Naive B cell (primary cell): ENCODE measurements at places on chromosomes 7 and 10. TPM values are rescaled to one million over a fixed set of nuclear protein-coding genes. Genes with fewer than 3 reads are reported as not detected.

MYPN gene
- polyA plus RNA-seq: not detected

DNA sequence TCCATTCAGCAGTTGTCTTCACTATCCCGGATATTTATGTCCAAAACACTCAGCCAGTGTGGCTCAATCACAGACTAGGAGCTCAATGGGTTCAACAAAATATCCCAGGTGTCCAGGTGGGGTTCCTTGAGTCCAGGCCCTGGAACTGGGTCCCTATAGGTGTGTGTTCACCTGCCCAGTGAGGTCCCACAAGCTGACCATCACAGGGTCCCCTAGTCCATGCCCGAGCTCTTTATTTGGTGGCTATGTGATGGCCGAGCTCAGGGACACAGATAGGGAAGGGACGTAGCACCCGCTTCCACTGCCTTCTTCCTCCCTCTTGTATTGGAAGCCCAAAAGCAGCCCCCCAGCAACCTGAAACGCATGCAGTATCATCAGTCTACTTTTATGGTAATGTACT lies 78.9 kb upstream of the DDC start:
- H3K27ac ChIP-seq: no peak overlapping the region
- no peaks in the 10 kb centered on the region for H3K36me3 ChIP-seq
- no peaks in the 10 kb centered on the region for H3K4me1 ChIP-seq
- DNase-seq: no peak
- no peak overlapping the region for H3K4me3 ChIP-seq
- no peaks in the 10 kb centered on the region for H3K27me3 ChIP-seq

GLCCI1 gene
- polyA plus RNA-seq: 17.8 TPM

GRCh38 chr7:87369216-87369615 lies 23.8 kb downstream of the CROT start:
- H3K27ac ChIP-seq: no peak overlapping the region
- DNase-seq: no peak
- H3K4me1 ChIP-seq: no peaks in the 10 kb centered on the region
- no peak overlapping the region for H3K4me3 ChIP-seq
- H3K27me3 ChIP-seq: no peaks in the 10 kb centered on the region
- H3K36me3 ChIP-seq: peaks cover 8% of the 10 kb centered on the region

DNA sequence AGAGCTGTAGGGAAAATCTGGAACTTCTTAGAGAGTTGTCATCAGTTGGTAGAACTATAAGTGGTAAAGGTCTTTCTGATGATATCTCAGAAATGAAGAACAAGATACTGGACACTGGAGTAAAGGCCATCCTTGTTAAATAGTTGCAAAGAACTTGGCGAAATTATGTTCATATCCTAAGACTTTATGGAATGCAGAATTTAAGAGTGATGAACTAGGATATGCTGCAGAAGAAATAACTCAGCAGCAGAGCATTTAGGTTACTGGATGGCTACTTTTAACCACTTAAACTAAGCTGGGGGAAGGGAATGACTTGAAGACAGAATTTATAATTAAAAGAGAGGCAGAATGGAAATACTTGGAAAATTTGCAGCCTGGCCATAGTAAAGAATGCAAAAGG lies 23.7 kb downstream of the PTEN start:
- no peak for DNase-seq
- H3K36me3 ChIP-seq: peaks cover 20% of the 10 kb centered on the region
- no peak overlapping the region for H3K4me3 ChIP-seq
- peaks cover 47% of the 10 kb centered on the region for H3K4me1 ChIP-seq
- H3K27me3 ChIP-seq: no peaks in the 10 kb centered on the region

DNA sequence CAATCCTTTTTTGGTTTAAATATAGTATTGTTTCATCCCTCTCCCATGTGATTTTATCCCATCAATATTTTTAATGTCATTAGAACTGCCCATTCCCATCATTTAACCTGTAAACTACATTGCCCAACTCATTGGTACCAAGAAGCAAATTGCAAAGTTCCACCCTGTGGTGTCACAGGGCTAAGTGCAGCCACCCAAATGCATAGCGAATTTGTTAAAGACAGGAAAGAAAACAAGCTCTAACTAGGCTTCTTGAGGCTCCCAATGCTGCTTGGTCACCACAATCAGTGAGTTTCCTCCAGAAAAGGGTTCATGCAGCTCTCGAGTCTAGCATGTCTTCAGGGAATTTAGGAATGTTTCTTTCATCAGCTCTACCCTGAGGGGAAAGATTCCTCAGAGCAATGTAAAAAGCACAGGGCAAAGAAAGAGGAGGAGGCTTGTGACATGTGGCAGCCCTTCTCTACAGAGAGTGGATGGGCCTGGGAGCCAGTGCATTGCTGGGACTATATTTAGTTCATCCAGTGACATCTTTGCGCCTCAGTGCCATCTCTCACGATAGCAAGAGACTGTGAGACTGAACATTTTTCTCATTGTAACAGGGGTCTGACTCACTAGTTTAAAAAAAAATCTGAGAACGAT lies 58.1 kb downstream of the CAV1 start:
- H3K27ac ChIP-seq: peak overlapping the region; percentile 87
- peak overlapping the region; percentile 79 for H3K4me3 ChIP-seq
- H3K27me3 ChIP-seq: no peaks in the 10 kb centered on the region
- H3K36me3 ChIP-seq: no peaks in the 10 kb centered on the region
- no peak for DNase-seq

MBL2 gene
- not detected for polyA plus RNA-seq

DNA sequence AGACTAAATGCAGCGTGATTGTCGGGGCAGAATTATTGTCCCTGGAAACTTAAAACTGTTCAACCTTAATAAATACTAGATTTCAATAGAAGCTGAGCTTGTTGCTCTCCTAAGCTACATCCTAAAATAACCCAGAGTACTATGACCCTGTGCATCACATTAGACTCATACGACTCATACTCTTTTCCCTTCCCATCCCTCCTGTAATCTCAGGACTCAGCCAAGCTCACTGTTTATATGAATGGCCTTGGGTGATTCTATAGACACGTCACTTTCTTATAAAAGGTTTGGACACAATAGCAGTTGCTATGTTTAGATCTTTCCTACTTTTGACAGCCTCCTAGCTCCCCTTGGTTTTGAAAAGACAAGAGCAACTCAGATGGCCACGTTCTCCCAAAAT lies 17.2 kb downstream of the TCF7L2 start:
- no peak overlapping the region for H3K4me3 ChIP-seq
- H3K36me3 ChIP-seq: no peaks in the 10 kb centered on the region
- H3K27ac ChIP-seq: no peak overlapping the region
- peaks cover 63% of the 10 kb centered on the region for H3K27me3 ChIP-seq
- DNase-seq: no peak
- H3K4me1 ChIP-seq: no peaks in the 10 kb centered on the region

DNA sequence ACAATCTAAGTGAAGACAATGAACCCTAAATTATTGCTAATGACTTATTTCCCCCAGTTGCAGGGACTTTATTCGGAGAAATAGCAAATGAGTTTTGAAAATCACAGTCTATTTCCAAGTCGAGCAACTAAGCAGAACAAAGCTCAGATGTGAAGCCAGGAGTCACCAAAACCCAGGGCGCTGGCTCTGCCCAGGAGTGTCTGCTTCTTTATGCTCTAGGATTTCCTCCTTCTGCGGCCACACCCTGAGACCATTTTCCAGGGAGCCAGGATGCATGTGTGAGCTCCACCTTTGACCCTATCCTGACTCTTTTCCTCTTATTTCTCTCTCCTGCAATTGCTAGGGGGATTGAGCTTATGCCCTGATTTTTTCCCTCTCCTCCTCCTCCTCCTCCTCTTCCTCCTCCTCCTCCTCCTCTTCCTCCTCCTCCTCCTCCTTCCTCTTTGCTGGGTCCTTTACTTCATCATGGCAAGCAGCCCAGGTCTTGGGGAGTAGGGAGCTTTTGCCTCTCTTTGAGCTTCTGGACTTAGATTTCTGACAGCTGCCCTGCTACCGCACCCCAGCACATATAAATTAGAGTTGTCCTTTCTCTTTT lies 234.4 kb downstream of the ARL4A start:
- no peaks in the 10 kb centered on the region for H3K4me1 ChIP-seq
- DNase-seq: no peak
- no peak overlapping the region for H3K4me3 ChIP-seq
- H3K36me3 ChIP-seq: no peaks in the 10 kb centered on the region
- H3K27ac ChIP-seq: no peak overlapping the region
- no peaks in the 10 kb centered on the region for H3K27me3 ChIP-seq

DNA sequence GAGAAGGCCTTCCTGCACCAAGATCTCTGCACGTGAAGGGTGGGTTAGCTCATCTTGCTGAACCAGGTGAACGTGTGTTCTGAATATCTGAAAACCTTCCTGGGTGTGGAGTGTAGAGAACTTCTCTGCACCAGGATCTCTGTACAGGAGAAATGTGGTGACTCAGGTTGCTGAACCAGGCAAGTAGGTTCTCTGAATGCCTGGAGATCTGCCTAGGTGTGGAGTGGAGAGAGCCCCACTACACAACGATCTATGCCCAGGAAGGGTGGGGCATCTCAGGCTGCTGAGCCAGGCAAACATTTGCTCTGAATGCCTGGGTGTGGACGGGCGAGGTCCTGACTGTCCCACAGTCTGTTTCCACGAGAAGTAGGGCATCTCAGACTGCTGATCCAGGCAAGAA lies 1002.3 kb upstream of the KCND2 start:
- no peaks in the 10 kb centered on the region for H3K36me3 ChIP-seq
- H3K27me3 ChIP-seq: no peaks in the 10 kb centered on the region
- H3K27ac ChIP-seq: no peak overlapping the region

GRCh38 chr7:105602325-105603305 lies 21.3 kb upstream of the EFCAB10 start:
- H3K27me3 ChIP-seq: peaks cover 4% of the 10 kb centered on the region
- H3K4me3 ChIP-seq: no peak overlapping the region
- H3K36me3 ChIP-seq: peaks cover 5% of the 10 kb centered on the region
- no peak for DNase-seq
- H3K4me1 ChIP-seq: no peaks in the 10 kb centered on the region

GRCh38 chr7:36272211-36272566 lies 117.5 kb upstream of the ANLN start:
- H3K27me3 ChIP-seq: no peaks in the 10 kb centered on the region
- no peaks in the 10 kb centered on the region for H3K4me1 ChIP-seq
- no peak overlapping the region for H3K27ac ChIP-seq
- no peaks in the 10 kb centered on the region for H3K36me3 ChIP-seq

APBB1IP gene
- polyA plus RNA-seq: 40.9 TPM

TMEM213 gene
- polyA plus RNA-seq: not detected

GRCh38 chr7:91041901-91042484 lies 222.2 kb upstream of the FZD1 start:
- peaks cover 20% of the 10 kb centered on the region for H3K36me3 ChIP-seq
- no peak overlapping the region for H3K4me3 ChIP-seq

C7orf33 gene
- polyA plus RNA-seq: not detected

STEAP4 gene
- 0.13 TPM for polyA plus RNA-seq

EVX1 gene
- polyA plus RNA-seq: not detected

- DNase-seq: peak; percentile 60
- no peak overlapping the region for H3K4me3 ChIP-seq
- no peaks in the 10 kb centered on the region for H3K36me3 ChIP-seq
- H3K4me1 ChIP-seq: peaks cover 9% of the 10 kb centered on the region
- peaks cover 25% of the 10 kb centered on the region for H3K27me3 ChIP-seq
Measured at GRCh38 chr10:35300063-35300699, 36.1 kb upstream of the CCNY start.

CLRN3 gene
- not detected for polyA plus RNA-seq

GRCh38 chr10:110746969-110747608 lies 103.0 kb downstream of the RBM20 start:
- H3K36me3 ChIP-seq: no peaks in the 10 kb centered on the region
- peaks cover 3% of the 10 kb centered on the region for H3K4me1 ChIP-seq
- DNase-seq: no peak
- peaks cover 3% of the 10 kb centered on the region for H3K27me3 ChIP-seq

DNA sequence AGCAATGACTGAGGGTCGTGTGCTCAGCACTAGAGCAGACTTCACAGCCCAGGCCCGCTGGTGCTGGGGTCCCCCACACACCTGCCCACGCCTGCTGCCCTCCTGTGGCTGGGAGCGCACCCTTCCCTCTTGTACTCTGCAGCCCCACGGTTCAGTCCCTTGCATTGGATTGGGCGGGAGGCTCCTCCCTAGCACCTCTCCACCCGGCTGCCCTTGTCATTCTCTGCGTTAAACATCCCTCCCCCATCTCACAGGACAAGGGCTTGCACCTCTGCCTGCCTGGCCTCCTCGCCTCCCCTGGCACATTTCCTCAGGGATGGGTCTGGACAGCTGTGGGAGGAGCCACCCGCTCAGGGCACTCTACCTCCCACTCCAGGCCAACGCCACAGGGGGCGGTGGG lies 68.6 kb downstream of the ALOX5 start:
- peaks cover 18% of the 10 kb centered on the region for H3K36me3 ChIP-seq
- no peak overlapping the region for H3K27ac ChIP-seq
- H3K27me3 ChIP-seq: no peaks in the 10 kb centered on the region
- DNase-seq: no peak
- peaks cover 32% of the 10 kb centered on the region for H3K4me1 ChIP-seq

SSC4D gene
- not detected for polyA plus RNA-seq

DNA sequence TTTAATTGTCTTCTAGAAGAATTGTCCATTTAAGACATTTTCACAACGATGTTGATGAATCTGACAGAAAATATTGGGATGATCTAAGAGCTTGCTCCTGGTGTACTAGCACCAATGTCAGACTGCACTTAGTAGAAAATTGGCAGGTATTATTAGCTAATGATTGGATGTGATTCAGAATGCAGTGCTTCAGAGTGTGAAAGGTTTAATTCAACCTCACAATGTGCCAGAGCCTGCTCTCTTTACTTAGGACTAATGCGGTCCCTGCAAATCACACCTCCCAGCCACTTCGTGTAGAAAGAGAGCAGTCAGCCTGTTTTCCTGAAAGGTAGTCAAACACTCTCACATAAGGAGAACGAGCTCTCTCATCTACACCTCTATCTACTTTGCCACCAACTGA lies 197.5 kb downstream of the ZNF438 start:
- H3K4me1 ChIP-seq: no peaks in the 10 kb centered on the region
- no peaks in the 10 kb centered on the region for H3K36me3 ChIP-seq
- H3K27ac ChIP-seq: no peak overlapping the region
- no peaks in the 10 kb centered on the region for H3K27me3 ChIP-seq
- no peak for DNase-seq

ZMIZ1 gene
- polyA plus RNA-seq: 2.2 TPM

- H3K27ac ChIP-seq: no peak overlapping the region
- no peaks in the 10 kb centered on the region for H3K36me3 ChIP-seq
- peaks cover 1% of the 10 kb centered on the region for H3K4me1 ChIP-seq
- H3K4me3 ChIP-seq: no peak overlapping the region
- H3K27me3 ChIP-seq: no peaks in the 10 kb centered on the region
Measured at GRCh38 chr7:74525881-74526280, 72.2 kb downstream of the GTF2IRD1 start.

FRAT1 gene
- 7.4 TPM for polyA plus RNA-seq

ZNF804B gene
- not detected for polyA plus RNA-seq

GRCh38 chr7:150514748-150515222 lies at the start of gene GIMAP7:
TSS of gene GIMAP7 (plus strand) at chr7:150514872. CDS start at chr7:150519975, 5,103 bp downstream.
- H3K36me3 ChIP-seq: no peaks in the 10 kb centered on the region
- H3K4me3 ChIP-seq: no peak within 1 kb of the TSS
- peaks cover 8% of the 10 kb centered on the region for H3K4me1 ChIP-seq
- peaks cover 6% of the 10 kb centered on the region for H3K27me3 ChIP-seq
- peak within 1 kb of the TSS; percentile 21 for H3K27ac ChIP-seq
- DNase-seq: no peak
